ENCODE measurements at places on chromosomes 7 and 10. TPM values are rescaled to one million over a fixed set of nuclear protein-coding genes. Genes with fewer than 3 reads are reported as not detected.

GRCh38 chr10:43262902-43263466, 3.9 kb downstream of the RASGEF1A start:
- no peak overlapping the region for H3K4me3 ChIP-seq
- DNase-seq, result no peak
- no peak overlapping the region for H3K27ac ChIP-seq

Gene GPER1
- total RNA-seq, result 6.1 TPM

DNA sequence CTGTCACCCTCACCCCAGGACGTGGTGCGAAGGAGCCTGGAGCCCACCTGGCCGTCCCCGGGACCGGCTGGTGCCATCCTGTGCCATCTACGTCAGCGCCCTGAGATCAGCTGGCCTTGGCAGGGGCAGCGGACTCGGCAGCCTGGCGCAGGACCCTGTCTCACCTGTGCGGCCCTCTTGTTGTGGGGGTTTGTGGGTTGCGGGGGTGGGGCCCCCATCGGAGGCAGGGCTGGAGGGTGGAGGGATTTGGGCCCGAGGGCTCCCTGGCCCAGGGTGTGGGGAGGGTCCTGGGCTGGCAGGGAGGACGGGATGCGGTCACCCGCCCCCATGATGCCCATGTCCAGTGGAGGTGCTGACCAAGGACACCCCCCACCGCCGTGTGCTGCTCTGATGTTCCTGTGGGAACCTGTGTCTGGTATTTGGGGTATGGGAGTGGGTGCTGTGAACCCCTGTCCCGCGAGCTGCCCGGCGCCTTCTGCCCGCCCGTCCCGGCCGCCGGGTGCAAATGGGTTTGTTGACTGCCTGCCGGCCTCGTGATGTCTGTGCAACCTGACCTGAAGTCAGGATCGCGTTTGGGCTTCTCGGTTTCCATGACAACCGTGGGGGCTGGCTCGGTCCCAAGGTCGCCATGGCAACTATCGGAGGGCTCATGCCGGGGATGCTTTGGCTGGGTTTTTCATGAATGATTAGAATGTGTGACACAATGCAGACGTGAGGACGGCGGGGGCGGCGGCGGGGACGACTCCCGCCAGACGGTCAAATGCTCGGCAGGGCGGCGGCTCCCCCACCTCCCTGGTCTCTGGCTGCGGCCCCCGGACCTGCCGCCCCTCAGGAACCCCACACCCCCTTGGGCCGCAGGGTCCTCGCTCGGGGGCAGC, 7.3 kb downstream of the MAFK start:
- peak; percentile 93 for DNase-seq
- no peaks in the 10 kb centered on the region for H3K36me3 ChIP-seq
- peaks cover 43% of the 10 kb centered on the region for H3K4me1 ChIP-seq
- peak overlapping the region; percentile 100 for H3K27ac ChIP-seq
- no peaks in the 10 kb centered on the region for H3K27me3 ChIP-seq

Gene GRID2IP
- total RNA-seq, result not detected

DNA sequence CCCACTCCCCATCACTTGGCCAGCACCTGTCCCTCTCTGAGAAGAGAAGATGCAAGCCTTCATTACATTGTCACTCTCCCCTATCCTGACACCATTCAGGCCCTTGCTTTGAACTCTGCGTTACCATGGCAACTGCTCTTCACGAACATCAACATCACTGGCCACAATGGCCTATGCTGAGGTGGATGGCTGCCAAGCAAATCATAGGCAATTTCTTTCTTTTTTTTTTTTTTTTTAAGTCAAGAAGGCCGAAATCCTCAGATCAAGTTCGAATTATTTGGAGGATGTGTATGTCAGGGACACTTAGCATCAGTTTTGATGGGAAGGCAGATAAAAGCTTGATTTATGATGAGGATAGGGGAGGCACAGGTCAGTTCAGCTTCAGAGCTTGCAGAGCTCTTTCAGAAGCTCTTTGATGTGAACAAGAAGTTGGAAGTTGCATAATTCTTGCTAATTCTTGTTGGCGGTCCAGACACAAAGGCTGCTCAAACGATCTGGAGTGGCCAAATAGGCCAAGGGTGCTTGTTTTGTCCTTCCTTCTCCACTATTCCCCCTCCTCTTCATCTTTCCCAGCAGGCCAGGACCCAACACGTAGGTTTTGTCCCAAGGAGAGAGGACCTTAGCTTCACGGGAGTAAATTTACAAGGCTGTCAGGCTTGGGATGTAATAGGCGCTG, 179.9 kb upstream of the NPVF start:
- no peaks in the 10 kb centered on the region for H3K36me3 ChIP-seq
- H3K27me3 ChIP-seq, result no peaks in the 10 kb centered on the region
- H3K4me3 ChIP-seq, result no peak overlapping the region
- no peaks in the 10 kb centered on the region for H3K4me1 ChIP-seq
- no peak overlapping the region for H3K27ac ChIP-seq

DNA sequence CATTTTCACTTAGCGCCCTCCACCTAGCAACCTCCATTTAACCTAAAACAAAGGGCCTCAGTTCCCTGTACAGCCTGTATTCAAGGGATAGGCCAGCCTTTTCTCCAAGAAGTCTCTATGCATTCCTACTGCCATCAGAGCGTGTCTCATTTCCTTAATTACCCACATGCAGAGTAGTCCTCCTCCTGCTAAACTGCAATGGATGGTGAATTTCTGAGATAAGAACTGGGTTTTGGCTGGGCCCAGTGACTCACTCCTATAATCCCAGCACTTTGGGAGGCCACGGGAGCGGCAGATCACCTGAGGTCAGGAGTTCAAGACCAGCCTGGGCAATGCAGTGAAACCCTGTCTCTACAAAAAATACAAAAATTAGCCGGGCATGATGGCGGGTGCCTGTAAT, 71.1 kb upstream of the GPR158 start:
- no peak overlapping the region for H3K27ac ChIP-seq
- H3K27me3 ChIP-seq, result no peaks in the 10 kb centered on the region
- DNase-seq, result no peak
- no peaks in the 10 kb centered on the region for H3K36me3 ChIP-seq
- no peak overlapping the region for H3K4me3 ChIP-seq

- DNase-seq, result no peak
- H3K27me3 ChIP-seq, result no peaks in the 10 kb centered on the region
- no peak overlapping the region for H3K4me3 ChIP-seq
Observed at GRCh38 chr7:30970074-30970473, 6.3 kb downstream of the GHRHR start.

GRCh38 chr10:46019569-46020343, 10.7 kb downstream of the NCOA4 start:
- no peak for DNase-seq
- H3K36me3 ChIP-seq, result no peaks in the 10 kb centered on the region
- peak overlapping the region; percentile 21 for H3K27ac ChIP-seq
- no peak overlapping the region for H3K4me3 ChIP-seq

Gene PLPP4
- total RNA-seq, result not detected

GRCh38 chr10:126331101-126331500, 57.2 kb downstream of the ADAM12 start:
- no peaks in the 10 kb centered on the region for H3K4me1 ChIP-seq
- H3K4me3 ChIP-seq, result no peak overlapping the region
- H3K36me3 ChIP-seq, result no peaks in the 10 kb centered on the region
- no peak overlapping the region for H3K27ac ChIP-seq
- DNase-seq, result no peak

Gene C7orf33
- not detected for total RNA-seq

DNA sequence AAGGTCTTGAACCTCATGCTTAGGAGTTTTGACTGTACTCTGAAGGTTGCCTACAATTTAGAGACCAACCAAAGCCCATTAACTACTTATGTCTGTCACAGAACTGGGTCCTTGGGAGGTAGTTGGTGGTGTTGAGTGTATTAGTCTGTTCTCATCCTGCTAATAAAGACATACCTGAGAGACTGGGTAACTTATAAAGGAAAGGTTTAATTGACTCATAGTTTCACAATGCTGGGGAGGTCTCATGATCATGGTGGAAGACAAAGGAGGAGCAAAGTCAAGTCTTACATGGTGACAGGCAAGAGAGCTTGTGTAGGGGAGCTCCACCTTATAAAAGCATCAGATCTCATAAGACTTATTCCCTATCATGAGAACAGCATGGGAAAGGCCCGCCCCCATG, 319.6 kb upstream of the ZMIZ1 start:
- no peak overlapping the region for H3K27ac ChIP-seq
- no peak overlapping the region for H3K4me3 ChIP-seq
- H3K36me3 ChIP-seq, result no peaks in the 10 kb centered on the region
- H3K4me1 ChIP-seq, result peaks cover 20% of the 10 kb centered on the region
- no peaks in the 10 kb centered on the region for H3K27me3 ChIP-seq
- DNase-seq, result no peak

GRCh38 chr7:2811476-2812113, 32.5 kb downstream of the GNA12 start:
- no peaks in the 10 kb centered on the region for H3K4me1 ChIP-seq
- H3K27ac ChIP-seq, result no peak overlapping the region
- DNase-seq, result no peak

DNA sequence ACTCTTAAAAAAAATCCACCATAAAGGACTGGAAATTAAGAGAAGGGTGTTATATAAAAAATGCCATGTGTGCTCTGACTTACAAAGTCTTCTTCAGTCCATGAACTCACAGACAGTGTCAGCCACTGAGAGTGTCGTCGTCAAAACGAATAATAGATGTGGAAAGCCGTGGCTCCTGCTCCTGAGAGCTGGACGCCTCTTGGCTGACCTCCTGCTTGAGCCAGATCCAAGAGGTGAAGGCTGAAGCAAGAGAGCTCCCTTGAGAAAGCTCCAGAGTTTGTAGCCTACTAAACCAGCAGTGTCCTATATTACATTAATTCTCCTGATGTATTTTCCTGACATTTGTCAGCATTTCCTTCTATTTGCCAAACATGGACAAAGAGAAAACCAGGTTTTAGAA, 234.3 kb upstream of the C7orf33 start:
- no peaks in the 10 kb centered on the region for H3K27me3 ChIP-seq
- no peak overlapping the region for H3K27ac ChIP-seq
- H3K4me3 ChIP-seq, result no peak overlapping the region

- DNase-seq, result peak; percentile 43
- peaks cover 48% of the 10 kb centered on the region for H3K4me1 ChIP-seq
- H3K36me3 ChIP-seq, result no peaks in the 10 kb centered on the region
- no peaks in the 10 kb centered on the region for H3K27me3 ChIP-seq
- H3K27ac ChIP-seq, result no peak overlapping the region
Observed at GRCh38 chr7:92633211-92633906, 43.2 kb upstream of the FAM133B start.

GRCh38 chr7:69192134-69192533, 406.1 kb upstream of the AUTS2 start:
- no peak overlapping the region for H3K27ac ChIP-seq
- H3K4me1 ChIP-seq, result no peaks in the 10 kb centered on the region
- H3K4me3 ChIP-seq, result no peak overlapping the region
- no peaks in the 10 kb centered on the region for H3K27me3 ChIP-seq
- no peaks in the 10 kb centered on the region for H3K36me3 ChIP-seq

Gene CALHM2
- 119 TPM for total RNA-seq

GRCh38 chr7:82617156-82617555, 173.6 kb upstream of the CACNA2D1 start:
- H3K4me3 ChIP-seq, result no peak overlapping the region
- DNase-seq, result no peak
- no peaks in the 10 kb centered on the region for H3K36me3 ChIP-seq

- H3K27ac ChIP-seq, result no peak overlapping the region
- no peaks in the 10 kb centered on the region for H3K4me1 ChIP-seq
- no peaks in the 10 kb centered on the region for H3K27me3 ChIP-seq
- no peaks in the 10 kb centered on the region for H3K36me3 ChIP-seq
- DNase-seq, result no peak
- H3K4me3 ChIP-seq, result no peak overlapping the region
Observed at GRCh38 chr7:124076841-124077240, 44.0 kb upstream of the TMEM229A start.

- no peaks in the 10 kb centered on the region for H3K4me1 ChIP-seq
- no peak for DNase-seq
- no peak overlapping the region for H3K4me3 ChIP-seq
Observed at GRCh38 chr7:1995426-1995825, 237.3 kb downstream of the MAD1L1 start.

- H3K36me3 ChIP-seq, result no peaks in the 10 kb centered on the region
- H3K4me1 ChIP-seq, result peaks cover 5% of the 10 kb centered on the region
- no peak overlapping the region for H3K4me3 ChIP-seq
- DNase-seq, result no peak
- H3K27ac ChIP-seq, result no peak overlapping the region
Observed at GRCh38 chr10:21293518-21294356, 231.7 kb downstream of the SKIDA1 start.

Gene C10orf53
- not detected for total RNA-seq

DNA sequence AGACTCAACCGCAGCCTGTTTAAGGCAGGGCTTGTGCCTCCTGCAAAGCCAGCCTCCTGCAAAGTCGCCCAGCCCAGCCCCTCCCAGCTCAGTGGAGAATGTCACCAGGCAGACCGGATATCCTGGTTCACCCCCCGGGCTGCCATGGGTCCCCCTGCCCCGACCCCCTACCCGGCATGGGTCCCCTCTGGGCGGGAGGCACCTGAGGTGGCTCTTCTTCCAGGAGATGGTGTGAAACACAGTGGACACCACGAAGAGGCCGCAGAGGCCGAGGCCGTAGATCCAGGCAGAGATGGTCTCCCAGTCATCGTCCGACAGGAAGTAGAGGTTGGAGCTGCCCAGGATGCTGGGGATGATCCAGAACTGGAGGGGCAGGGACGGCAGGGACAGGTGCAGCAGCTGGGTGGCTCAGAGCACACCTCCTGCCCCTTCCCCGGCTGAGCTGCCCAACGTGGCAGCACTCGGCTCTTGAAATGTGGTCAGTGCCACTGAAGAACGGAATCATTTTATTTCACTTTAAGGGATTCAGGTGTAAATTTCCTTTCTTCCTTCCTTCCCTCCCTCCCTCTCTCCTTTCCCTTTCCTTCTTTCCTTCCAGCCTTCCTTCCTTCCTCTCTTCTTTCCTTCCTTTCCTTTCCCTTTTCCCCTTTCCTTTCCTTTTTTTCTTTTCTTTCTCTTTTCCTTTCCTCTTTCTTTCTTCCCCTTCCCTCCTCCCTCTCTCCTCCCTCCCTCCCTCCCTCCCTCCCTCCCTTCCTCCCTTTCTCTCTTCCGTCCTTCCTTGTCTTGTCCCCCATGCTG, 36.7 kb upstream of the RADIL start:
- H3K4me1 ChIP-seq, result no peaks in the 10 kb centered on the region
- H3K36me3 ChIP-seq, result no peaks in the 10 kb centered on the region
- H3K27me3 ChIP-seq, result no peaks in the 10 kb centered on the region
- H3K27ac ChIP-seq, result no peak overlapping the region
- no peak for DNase-seq
- no peak overlapping the region for H3K4me3 ChIP-seq

GRCh38 chr10:110446954-110447608, 50.6 kb upstream of the DUSP5 start:
- H3K27ac ChIP-seq, result no peak overlapping the region
- H3K27me3 ChIP-seq, result no peaks in the 10 kb centered on the region
- H3K36me3 ChIP-seq, result no peaks in the 10 kb centered on the region
- H3K4me1 ChIP-seq, result no peaks in the 10 kb centered on the region
- H3K4me3 ChIP-seq, result no peak overlapping the region
- no peak for DNase-seq

Gene NT5C2
- total RNA-seq, result 52.2 TPM

GRCh38 chr10:10222304-10222841, 795.3 kb upstream of the CELF2 start:
- H3K27me3 ChIP-seq, result no peaks in the 10 kb centered on the region
- no peaks in the 10 kb centered on the region for H3K4me1 ChIP-seq
- H3K36me3 ChIP-seq, result no peaks in the 10 kb centered on the region
- no peak overlapping the region for H3K4me3 ChIP-seq
- no peak overlapping the region for H3K27ac ChIP-seq

Gene PNLIP
- 3.3 TPM for total RNA-seq
